ENCODE measurements at places on chromosomes 1 and 21.
A peak's percentile ranks its signal among the peaks of the same experiment; 100 is the strongest.

GRCh38 chr1:29998686-29999085 is 724.7 kb downstream of the MATN1 start:
- no peak for DNase-seq

DNA sequence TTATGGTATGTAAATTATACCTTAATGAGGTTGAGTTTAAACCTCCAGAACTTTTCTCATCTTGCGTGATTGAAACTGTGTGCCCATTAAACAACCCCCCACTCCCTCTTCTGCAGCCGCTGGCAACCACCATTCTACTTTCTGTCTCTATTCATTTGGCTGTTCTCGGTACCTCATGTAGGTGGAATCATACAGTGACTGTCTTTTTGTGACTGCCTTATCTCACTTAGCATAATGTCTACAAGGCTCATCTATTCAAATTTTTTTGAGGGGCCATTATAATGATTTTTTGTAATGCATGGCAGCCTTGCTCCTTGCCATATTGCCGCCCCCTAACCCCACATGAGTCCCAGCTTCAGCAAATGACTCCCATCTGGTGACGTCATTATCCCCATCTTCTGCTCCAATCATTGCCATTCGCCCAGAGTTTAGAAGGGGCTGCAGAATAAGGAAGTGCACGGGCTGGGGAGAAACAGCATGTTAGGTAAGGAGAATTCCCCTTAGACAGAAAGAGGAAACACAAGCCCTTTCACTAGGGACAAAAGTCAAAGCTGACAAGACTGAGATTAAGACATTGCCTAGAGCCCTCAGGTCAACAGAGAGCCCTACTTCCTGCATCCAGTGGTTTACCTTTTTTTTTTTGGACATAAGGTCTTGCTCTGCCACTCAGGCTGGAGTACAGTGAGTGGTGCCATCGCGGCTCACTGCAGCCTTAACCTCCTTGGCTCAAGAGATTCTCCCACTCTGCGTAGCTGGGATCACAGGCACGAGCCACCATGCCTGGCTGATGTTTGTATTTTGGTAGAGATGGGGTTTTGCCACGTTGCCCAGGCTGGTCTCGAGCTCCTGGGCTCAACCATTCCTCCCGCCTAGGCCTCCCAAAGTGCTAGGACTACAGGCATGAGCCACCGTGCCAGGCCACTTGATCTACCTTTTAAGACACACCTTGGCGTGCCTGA is 78.4 kb upstream of the ERRFI1 start:
- no peak for DNase-seq

GRCh38 chr1:228961511-228961910 is 226.2 kb downstream of the RHOU start:
- no peak for DNase-seq

DNA sequence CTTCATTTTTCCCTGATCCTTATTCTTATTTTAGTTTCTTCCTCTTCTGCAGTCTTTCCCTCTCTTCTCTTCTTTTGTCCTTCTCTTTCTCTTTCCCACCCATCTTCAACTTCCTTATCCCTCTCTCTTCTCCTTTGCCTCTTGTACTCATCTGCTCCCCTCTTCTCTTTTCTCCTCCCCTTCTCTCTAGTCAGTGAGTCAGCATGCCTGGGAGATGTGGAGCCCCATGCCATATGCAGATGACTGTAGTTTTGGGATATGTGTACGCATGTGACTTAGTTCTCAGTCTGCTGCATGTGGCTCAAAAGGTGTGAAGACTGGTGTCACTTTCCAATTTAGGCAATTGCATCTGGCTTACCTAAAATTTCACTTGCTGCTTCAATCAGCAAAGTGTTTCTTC is 10.4 kb downstream of the DNAJC6 start:
- no peak for DNase-seq

- DNase-seq = no peak
These were observed 8.7 kb downstream of the MRPS21 start for GRCh38 chr1:150302338-150302737.

DNA sequence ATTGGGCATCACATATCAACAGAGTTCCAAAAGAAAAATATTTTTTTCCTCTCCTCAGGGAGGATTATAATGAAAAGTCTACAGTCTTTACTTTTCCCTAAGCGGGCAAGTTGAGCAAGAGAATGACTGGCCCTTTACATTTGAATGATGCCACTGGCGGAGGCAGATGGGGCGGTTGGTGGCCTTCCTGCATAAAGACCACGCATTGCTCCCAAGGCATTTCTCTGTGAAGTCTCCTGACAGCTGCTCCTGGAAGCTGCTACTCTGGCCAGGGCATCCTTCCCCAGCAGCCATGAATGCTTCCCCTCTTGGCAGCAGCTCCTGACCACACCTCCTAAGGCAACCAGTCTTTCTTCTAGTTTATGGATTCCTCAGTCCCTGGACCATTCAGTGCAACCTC is 161.1 kb upstream of the RRP15 start:
- DNase-seq = no peak

GRCh38 chr1:23200883-23201282 is 16.4 kb downstream of the HTR1D start:
- DNase-seq = no peak

DNA sequence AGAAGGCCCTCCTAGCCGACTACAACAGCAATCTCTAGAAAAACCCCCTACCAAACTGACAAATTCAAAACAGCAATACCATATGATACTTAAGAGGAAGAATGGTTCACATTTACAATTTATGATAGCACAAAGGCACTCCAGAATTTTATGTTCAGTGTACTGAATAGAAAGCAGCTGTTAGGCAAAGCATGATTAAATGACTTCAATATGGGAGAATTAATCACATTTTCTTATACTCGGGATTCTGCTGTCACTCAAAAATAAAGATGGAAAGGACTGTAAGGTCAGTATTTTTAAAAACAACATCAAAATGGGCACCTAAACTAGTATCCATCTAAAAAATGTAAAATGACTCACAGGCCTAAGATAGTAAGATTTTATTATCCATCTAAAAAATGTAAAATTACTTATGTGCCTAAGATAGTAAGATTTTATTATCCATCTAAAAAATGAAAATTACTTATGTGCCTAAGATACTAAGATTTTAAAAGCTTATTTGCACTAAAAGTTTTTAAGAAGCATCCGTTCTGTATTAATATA is 198.5 kb downstream of the SMYD3 start:
- no peak for DNase-seq

GRCh38 chr1:240946926-240947325 is 335.0 kb upstream of the GREM2 start:
- no peak for DNase-seq

- no peak for DNase-seq
These were observed 94.1 kb upstream of the PDE4B start for GRCh38 chr1:65698590-65698989.

- peak; percentile 34 for DNase-seq
These were observed 24.4 kb downstream of the ZBTB17 start for GRCh38 chr1:15951341-15952153.

GRCh38 chr1:966135-966703 is at the start of gene PLEKHN1:
TSS of gene PLEKHN1 (plus strand) at chr1:966482. CDS start at chr1:966532, 50 bp downstream.
- DNase-seq = no peak

DNA sequence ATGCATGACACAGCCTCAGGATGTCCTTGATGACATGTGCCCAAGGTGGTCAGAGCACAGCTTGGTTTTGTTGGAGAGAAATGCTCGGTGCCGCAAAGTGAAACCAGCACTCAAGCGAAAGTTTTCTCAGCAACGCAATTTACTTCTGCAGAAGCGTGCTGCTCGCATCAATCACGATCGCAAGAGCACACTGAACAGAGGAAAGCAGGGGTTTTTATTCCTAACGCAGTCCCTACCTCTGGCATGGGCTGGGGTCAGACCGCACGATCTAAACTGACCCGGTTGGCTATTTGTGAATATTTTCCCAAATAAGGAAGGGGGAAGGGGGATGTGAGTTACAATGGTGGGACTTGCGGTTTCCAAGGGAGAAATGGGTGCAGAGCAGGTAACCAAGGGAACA is 809 bp upstream of the ZNF669 start:
- DNase-seq = no peak

GRCh38 chr1:153291514-153291913 is 21.2 kb downstream of the PGLYRP3 start:
- DNase-seq = no peak

DNA sequence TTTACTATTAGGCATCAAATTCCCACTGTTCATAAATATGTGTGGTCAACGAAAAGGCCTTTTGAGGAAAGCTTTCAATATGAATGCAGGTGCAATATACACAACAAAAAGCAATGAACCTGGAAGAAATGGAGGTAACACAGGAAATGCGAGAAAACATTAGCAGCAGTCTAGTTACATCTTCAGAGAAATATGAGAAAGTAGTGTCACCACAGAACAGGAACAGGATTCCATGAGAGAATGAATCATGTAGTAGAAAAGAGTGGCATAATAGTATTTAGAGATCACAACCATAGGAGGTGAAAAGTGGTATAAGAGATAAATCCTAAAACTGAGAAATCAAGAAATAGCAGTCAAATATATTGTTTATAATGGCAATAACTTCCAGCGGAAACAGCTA is 103.7 kb downstream of the AK5 start:
- DNase-seq = no peak

DNA sequence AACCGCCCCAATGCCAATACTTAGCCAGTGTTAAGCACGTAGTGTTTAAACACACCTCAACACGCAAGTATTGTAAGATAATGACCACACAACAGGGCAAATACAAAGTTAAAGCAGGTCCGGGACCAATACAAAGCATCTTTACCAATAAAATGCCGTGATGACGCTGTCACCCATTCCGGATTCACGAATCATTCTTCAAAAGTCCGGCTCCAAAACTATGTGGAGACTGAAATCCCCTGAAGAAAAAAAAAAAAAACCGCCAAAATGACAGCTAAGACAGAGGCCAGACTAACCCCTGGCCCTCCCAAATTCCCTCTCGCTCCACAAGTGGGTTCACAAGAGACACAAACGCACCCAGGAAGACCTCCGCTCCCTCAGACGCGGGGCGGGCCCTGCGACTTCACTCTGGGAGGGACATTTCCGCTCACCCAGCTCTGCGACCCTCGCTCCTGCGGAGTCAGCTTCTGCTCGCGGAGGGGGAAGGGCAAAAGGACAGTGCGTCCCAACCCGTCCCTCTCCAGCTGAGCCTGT is 625 bp upstream of the DARS2 start:
- DNase-seq = no peak

- DNase-seq = peak; percentile 30
These were observed 1.5 kb upstream of the BATF3 start for GRCh38 chr1:212700892-212701819.

GRCh38 chr1:148388260-148389026 is 94.7 kb downstream of the PPIAL4G start:
- peak; percentile 81 for DNase-seq

DNA sequence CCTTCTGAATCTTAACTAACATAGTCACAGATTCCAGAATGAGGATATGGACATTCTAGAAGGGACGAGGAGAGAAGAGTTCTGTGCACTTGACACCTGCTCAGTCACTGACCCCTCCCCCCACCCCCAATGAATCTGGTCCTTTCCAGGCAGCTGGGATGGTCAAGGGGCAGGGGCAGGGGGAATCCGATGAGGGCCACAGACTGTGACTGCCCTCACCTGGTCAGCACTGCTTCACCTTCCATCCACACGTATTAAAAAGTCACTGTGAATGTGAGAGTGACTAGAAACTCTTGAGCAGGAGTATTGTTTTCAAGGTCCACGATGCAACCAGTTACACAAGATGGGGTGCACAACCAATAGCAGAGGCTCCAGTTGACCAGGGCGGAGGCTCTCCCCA is 9.5 kb upstream of the PRAMEF12 start:
- no peak for DNase-seq

DNA sequence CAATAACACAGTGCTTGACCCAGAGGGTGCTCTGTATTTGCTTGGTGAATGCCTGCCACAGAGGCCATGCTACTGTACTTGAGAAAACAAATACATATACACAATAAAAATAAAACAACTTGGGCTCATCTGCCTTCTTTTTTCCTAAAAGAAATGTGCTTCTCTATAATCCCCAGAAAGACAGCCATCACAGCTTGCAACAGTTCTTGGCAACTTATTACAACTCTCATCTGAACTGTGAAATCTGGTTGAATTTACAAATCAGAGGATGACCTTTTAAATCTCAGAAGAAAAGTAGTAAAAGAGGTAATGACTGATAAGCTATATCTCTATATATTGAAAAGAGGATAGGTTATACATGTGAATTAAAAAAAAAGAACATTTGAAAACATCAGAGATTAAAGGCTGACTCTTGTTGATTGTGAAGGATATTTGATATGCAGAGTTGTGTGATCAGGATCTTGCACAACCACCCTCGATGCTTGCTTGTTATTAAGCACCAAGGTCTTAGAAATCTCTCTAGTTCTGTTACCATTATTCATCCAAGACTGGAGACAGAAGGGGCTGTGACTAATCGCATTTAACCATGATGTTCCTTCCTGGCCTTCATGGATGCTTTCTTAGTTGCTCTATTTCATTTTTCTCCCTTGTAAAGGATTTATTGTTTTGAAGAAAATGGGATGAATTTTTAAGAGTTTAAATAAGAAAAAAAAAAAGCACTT is 213.4 kb downstream of the APP start:
- no peak for DNase-seq

- no peak for DNase-seq
These were observed 216.1 kb downstream of the PBX1 start for GRCh38 chr1:164774819-164775654.

- no peak for DNase-seq
These were observed 1.7 kb downstream of the SLC19A1 start for GRCh38 chr21:45540601-45540970.

- no peak for DNase-seq
These were observed 21.9 kb downstream of the SH2D2A start for GRCh38 chr1:156794506-156795373.

GRCh38 chr1:243575070-243575469 is 275.0 kb downstream of the AKT3 start:
- no peak for DNase-seq

- no peak for DNase-seq
These were observed 57.2 kb downstream of the EYA3 start for GRCh38 chr1:28031173-28031572.

All from activated CD4-positive, alpha-beta T cell treated with anti-CD3 and anti-CD28 coated beads, Interleukin-2, amount 50 U/mL, for 4 hours (primary cell).